Hindlimb muscle (tissue), 1 donor: ENCODE measurements at places on chromosomes 11 and 22. TPM values are rescaled to one million over a fixed set of nuclear protein-coding genes. Genes with fewer than 3 reads are reported as not detected.

The UPB1 gene
- 0.40 TPM for polyA plus RNA-seq

DNA sequence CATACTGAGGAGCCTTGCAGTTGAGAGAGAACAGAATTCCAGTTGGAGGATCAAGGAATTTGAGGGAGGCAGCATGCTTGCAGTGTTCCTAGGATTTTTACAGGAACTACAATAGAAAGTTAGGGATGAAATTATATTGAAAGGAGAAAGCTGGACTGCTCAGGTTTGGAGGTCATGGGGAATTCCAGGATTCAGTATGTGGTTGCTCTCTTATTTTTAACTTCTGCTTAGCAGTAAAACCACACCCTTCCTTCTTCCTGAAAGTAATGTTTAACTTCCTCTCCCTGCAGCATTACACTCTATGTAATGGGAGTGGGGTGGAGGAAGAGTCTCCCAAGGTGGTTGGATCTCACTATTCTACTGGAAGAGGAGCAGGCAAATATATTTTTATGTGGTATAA lies 31.3 kb downstream of the CTNND1 start:
- DNase-seq = no peak

- DNase-seq = no peak
These were observed 35.9 kb upstream of the GRAMD4 start for GRCh38 chr22:46584081-46584921.

DNA sequence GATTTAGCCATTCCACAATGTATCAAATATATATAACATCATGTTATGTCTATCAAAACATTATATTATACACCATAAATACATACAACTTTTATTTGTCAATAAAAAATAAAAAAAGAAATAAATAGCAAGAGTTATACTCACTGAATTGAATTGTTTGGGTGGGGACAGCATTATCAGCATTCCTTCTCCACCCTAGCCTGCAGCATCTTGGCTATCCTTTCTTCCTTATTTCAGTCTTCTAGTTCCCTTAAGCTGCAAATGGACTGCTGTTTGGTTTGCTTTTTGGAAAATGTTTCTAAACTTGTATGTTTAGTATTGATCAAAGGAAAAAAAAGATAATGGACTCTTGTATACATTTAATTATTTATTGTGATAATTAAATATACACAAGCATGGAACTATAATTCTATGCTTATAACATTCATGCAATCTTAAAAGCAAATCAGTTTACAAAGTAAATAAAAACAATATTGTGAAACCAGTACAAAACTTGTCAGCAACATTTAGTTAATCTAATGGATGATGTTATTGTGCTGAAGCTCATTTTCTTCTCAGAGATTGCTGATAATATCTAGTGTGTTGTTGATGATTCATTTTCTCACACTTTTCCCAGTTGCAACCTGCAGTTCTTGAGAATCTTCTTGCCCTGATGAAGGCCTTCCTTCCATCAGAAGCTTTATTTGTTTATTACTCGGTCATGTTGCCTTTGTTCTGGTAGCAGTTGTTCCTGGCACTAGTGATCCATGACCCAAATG lies 5.0 kb downstream of the ARHGAP42 start:
- DNase-seq = no peak

- no peak for DNase-seq
These were observed 33.3 kb downstream of the ELF5 start for GRCh38 chr11:34480314-34480713.
